ENCODE measurements at places on chromosomes 11 and 22.

- no peak for DNase-seq
These were observed 38.2 kb upstream of the PAK1 start for GRCh38 chr11:77512092-77512491.

DNA sequence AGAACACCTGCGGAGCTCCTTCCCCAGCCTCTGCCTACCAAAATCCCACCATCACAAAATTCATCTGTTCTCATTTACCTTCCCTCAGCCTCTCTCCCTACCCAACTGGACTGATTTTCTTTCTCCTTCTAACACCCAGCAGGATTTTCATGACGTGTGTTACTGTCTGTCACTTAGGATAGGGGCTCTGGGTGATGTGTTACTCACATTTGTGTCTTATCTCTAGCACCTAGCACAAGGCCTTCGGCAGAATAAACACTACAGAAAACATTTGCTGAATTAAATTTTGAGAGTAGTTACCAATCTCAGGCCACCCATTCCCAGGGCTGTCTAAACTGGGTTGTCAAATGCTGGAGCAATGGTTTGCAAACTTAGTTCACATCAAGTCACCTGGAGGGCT lies 88.0 kb downstream of the NTM start:
- DNase-seq = no peak

- DNase-seq = no peak
These were observed 906 bp downstream of the ARSA start for GRCh38 chr22:50626850-50627641.

DNA sequence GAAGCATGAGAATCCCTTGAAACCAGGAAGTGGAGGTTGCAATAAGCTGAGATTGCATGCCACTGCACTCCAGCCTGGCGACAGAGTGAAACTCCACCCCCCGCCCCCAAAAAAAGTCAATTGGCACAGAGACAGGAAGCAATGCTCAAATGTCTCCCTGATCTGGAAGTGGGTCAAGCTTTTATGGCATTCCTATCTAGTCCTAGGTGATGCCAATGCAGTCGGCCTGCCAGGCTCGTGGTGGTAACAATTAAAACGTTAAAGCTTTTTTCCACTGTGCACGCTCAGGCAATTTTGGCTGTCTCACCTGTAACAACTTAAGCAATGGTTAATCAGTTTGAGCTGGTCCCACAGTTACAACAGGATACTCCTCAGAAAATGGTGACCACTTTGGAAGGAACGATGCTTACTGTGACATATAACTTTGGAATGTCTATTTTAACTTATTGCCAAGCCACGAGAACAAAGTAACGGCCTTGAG lies 18.9 kb upstream of the PISD start:
- DNase-seq = peak; percentile 81

GRCh38 chr11:134207538-134208239 lies 16.1 kb downstream of the NCAPD3 start:
- DNase-seq = peak; percentile 24

DNA sequence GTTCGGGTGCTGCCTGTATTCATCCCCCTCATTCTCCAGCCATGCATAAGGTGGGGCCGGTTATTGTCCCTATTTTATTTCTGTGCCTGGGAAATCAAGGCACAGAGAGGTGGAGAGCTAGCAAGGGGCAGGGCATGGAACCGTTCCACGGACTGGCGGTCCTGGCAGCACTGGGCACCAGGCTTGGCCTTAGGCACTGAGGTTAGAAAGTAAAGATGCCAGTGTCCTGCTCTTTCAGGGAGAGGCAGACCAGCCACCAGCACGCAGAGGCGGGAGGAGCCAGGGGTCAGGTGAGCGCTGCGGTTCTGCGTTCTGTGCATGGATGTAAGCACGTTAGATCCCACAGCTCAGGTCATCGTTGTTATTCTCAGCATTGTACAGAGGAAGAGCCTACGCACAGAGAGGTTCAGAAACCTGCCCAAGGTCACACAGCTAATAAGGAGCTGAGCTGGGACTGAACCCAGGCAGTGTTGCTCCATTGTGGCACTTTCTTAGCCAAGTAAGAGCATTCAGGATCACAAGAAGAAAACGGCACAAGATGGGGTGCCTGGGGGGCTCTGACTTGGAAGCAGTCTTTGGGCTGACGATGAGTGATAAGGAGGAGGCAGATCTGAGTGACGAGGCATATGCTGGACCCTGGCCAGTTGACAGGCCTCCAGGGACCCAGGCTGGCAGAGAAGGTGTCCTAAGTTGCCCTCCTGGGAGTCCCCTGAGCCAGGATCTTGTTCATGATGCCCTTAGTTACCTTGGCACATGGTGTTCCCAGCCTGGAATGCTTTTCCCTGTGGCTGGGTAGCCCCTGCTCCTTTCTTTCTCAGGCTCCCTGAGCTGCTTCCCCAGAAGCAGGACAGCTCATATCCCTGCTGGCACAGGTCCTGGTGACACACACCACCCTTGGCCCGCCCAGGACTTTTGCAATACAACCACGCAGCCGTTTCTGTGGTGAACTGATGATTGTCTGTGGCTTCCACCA lies 41.1 kb downstream of the OSBPL5 start:
- peak; percentile 99 for DNase-seq

- no peak for DNase-seq
These were observed 68.3 kb upstream of the MYO18B start for GRCh38 chr22:25673713-25674112.

GRCh38 chr11:23585416-23586104 lies 725.3 kb upstream of the CCDC179 start:
- DNase-seq = peak; percentile 5

DNA sequence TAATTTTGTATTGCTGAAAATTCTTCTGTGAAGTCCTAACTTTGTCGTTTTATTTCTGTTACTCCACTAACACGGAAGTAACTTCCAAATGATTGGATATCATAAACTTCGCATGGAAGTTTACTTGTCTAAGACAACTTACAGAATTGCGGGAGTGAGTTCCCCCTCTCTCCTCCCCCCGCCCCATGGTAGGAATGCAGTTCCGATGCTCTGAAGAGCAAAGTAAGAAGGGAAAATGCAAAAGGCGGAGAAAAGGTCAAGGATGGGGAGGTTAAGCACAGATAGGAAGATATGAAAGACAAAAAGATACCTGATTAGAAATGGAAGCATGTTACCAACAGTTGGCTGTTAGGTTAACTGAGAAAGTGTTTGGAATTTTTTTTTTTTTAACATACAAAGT lies 1.3 kb downstream of the EIF3M start:
- no peak for DNase-seq

GRCh38 chr11:117547195-117547850 lies 219.7 kb downstream of the CEP164 start:
- DNase-seq = no peak

GRCh38 chr11:79060081-79060953 lies 380.5 kb downstream of the TENM4 start:
- peak; percentile 17 for DNase-seq

DNA sequence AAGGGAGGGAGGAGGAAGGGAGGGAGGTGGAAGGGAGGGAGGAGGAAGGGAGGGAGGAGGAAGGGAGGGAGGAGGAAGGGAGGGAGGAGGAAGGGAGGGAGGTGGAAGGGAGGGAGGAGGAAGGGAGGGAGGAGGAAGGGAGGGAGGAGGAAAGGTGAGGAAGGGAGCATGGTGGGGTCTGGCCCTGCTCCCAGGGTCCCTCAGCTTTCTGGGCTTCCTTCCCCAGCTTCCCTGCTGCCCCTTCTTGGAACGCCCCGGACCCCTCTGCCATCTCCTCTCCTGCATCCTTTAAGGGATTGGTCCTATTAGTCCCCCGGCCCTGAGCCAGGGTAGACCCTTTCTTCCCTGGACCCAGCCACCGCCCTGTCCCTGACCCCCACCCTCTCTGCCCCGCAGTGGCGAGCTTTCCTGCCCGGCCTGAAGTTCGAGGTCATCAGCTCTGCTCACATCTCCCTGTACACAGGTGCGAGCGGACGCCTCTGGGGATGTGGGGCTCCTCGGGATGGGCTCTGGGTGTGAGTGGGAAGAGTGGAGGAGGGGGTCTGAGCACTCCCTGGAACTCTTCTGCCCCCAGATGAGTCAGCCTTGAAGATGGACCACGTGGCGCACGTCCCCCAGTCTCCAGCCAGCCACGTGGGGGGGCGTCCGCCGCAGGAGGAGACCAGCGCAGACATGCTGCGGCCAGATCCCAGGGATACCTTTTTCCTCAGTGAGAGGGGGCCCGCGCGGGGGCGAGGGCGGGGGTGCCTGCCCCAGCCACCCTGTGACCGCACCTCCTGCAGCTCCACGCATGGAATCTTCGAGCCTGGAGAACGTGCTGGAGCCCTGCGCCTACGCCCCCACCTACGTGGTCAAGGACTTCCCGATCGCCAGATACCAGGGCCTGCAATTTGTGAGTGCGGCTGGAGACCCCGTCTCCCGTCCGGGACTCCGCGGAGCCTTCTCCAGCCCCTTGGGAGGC lies 6.0 kb downstream of the B4GALNT4 start:
- no peak for DNase-seq

GRCh38 chr11:86888164-86889000 lies 66.8 kb downstream of the FZD4 start:
- DNase-seq = peak; percentile 29

GRCh38 chr11:96149743-96150555 lies 193.0 kb downstream of the MAML2 start:
- DNase-seq = peak; percentile 80

DNA sequence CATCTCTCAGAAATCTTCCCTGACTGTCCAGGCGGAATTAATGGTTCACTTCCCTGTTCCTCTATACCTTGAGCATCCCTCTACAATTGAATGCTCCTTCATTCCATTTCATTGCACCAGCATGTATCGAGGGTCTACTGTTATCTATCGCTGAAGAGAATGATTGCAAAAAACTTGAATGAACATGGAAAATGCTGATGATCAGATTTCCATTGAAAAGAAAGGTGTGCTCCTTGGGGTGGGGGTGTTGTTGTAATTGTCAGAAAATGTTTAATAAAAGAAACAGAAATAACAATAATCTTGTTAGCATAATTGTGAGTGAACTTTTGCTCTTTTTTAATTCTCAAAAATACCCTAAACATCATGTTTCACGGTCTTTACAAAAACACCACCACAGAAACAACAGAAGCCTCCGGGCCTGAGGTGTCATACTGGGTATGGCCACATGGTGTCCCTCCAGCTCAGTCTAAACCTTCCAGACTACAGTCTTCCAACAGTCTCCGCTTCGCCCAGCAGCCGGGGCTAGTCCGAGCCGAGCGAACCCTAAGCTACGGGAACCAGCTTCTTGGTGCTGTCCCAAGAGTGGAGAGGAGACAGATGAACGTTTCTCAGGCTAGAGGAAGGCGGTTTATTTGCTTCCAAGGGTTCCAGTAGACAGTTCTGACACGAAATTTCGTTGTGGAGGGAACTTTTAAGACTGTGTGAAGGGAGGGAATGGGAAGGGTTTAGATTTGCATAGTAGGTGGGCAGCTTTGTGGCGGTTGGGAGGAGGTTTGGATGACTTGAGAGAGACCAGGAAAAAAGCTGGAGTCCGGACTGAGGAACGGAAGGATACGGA lies 75.8 kb upstream of the ZBED5 start:
- DNase-seq = peak; percentile 93

DNA sequence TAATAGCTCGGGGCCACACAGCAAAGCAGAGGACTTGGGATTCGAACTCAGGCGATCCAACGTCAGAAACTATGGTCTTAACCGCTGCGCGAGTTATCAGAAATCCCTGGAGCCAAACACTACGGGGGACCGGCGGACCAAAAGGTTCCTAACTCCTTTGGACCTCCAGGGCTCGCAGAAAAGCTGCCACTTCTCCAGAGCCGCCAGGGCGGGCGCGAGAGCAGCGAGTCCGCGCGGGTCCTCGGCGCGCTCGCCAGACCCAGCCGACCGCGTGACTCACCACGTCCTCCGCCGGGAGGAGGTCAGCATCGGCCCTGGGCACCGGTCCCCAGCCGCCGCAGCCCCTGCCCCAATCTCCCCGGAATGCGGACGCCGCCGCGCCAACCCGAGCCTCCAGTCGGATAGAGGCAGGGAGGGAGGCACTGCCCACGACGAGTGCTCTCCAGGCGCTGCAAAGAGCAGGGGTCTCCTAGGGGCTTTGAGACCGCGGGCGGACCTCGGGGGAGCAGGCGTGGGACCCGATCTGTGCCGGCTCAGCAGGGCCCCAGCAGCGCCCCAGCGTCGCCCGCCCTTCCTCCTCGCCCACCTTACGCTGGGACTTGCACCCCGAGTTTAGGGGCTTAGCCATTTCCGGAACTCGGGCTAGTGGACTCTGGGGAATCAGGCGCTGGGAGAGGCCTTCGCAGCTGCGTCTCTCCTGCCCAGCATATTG lies 6.2 kb upstream of the ALX4 start:
- peak; percentile 34 for DNase-seq

DNA sequence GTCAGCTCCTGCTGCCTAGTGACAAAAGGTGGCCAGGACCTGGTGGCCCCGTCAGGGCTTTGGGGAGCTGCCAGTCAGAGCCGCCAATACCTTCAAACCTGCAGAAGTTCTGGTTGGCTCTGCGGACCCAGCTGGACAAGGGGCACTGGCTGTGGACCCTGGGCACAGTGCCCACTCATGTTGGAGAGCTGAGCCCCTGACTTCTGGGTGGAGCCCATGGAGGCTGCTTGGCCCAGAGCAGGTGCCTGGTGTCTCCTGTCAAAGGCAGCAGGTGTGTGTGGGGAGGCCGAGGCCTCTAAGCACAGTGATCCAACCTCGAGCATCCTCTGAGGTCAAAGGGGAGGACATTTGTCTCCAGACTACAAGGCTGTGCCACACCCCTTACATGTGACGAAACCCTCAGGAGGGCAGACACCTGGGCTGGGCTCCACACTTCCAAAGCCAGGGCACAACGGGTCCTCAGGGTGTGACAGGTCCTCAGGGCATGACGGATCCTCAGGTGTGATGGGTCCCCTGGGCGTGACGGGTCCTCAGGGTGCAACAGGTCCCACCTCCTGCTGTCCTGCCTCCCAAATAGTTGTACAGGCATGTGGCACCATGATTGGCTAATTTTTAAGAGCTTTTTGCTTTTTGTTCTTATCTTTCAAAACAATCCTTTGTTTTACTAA lies 37.0 kb downstream of the MUC2 start:
- DNase-seq = no peak

DNA sequence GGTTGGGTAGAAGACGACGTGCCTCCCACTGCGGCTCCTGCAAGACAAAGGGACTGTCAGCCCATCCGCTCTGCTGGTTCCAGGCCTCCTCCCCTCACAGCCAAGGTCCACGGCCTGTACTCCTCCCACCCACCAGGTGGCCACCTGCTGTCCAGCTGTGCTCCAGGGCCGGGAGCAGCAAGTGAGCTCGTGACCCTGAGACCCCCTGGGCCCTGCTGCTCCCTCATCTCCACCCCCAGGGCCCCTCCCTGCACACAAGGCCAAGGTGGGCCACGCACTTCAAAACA lies 27.4 kb downstream of the TSPAN4 start:
- no peak for DNase-seq

DNA sequence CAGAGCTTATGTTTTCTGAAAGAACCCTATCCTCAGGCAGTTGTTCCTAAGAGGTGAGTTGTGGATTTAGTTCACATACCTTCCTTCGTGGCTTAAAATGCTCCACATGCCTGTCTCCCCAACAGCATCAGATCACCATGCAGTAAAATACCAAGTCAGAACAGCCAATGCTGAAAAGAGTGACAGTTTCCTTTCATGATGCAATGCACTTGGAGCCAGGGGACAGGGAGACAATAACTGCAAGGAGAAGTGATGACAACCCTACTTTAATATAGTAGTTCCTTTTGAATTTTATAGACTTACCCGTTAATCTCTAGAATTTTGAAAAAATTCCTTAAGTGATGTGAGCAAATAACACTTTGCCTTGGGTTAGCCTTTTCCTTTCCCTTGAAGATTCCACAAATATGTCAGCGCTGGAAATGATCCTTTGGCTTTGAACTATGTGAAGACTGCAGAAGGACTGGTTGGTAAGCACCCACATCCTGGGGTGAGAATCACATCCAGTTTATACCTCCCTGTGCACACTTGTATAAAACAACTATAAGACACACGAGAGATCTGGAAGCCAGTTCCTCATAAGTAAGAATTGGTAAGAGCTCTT lies 71.2 kb downstream of the PIWIL4 start:
- DNase-seq = no peak
